ENCODE measurements at places on chromosomes 3 and 15. TPM values are rescaled to one million over a fixed set of nuclear protein-coding genes. Genes with fewer than 3 reads are reported as not detected.

The FBXL22 gene
- total RNA-seq, result 1.7 TPM

The CLDN18 gene
- total RNA-seq, result not detected

The SAXO2 gene
- 5.2 TPM for total RNA-seq

The ARL8B gene
- total RNA-seq, result 96.0 TPM

The GOLGA6L10 gene
- 0.57 TPM for total RNA-seq

The SLC7A14 gene
- not detected for total RNA-seq

The CEP70 gene
- 17.9 TPM for total RNA-seq

Measured in subcutaneous adipose tissue (tissue), 4 donors.